ENCODE measurements at places on chromosomes 16 and 17. TPM values are rescaled to one million over a fixed set of nuclear protein-coding genes. Genes with fewer than 3 reads are reported as not detected.

DNA sequence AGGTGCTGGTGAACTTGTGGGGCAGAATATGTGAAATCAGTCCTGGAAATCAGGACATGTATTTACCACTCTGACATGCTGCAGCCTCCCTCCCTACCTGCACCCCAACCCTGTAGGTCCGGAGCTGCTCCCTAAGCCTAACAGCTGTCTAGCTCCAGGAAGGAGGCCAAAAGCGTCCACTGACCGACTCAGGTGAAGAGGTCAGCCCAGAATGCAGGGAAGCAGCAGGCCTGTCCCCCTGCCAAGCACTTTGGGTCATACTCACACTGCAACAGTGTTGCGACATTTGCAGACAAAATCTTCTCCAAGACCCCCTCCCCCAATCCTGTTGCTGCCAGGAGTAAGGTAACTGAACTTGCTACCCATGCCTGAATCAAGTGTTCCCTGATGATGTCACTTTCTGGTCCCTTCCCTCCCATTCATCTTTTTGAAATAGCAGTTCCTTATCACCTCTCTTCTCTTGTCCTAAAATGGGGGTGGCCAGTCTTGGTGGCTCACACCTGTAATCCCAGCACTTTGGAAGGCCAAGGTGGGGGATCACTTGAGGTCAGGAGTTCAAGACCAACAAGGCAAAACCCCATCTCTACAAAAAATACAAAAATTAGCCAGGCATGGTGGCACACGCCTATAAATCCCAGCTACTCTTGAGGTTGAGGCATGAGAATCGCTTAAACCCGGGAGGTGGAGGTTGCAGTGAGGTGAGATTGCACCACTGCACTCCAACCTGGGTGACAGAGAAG, 1.3 kb upstream of the ACLY start:
- DNase-seq, result no peak

Gene CACNA1G
- total RNA-seq, result not detected

- peak; percentile 65 for DNase-seq
Observed at GRCh38 chr17:77432742-77433141, 292.0 kb downstream of the SEC14L1 start.

Gene EVI2A
- total RNA-seq, result 31.7 TPM

DNA sequence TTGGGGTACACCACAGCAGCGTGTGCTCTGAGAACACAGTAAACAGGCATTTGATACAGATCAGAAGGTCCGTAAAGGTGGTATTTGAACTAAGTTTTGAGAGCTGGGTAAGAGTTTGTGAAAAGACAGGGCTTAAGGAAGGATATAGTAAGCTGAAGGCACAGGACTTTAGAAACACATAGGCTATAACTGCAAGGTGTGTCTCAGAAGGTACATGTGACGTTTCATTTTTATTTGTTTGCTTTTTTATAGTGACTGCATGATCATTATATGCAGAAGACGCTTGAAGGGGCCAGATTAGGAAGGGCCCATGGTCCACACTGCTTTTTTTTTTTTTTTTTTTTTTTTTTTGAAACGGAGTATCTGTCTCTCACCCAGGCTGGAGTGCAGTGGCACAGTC, 644.6 kb downstream of the WWOX start:
- no peak for DNase-seq

DNA sequence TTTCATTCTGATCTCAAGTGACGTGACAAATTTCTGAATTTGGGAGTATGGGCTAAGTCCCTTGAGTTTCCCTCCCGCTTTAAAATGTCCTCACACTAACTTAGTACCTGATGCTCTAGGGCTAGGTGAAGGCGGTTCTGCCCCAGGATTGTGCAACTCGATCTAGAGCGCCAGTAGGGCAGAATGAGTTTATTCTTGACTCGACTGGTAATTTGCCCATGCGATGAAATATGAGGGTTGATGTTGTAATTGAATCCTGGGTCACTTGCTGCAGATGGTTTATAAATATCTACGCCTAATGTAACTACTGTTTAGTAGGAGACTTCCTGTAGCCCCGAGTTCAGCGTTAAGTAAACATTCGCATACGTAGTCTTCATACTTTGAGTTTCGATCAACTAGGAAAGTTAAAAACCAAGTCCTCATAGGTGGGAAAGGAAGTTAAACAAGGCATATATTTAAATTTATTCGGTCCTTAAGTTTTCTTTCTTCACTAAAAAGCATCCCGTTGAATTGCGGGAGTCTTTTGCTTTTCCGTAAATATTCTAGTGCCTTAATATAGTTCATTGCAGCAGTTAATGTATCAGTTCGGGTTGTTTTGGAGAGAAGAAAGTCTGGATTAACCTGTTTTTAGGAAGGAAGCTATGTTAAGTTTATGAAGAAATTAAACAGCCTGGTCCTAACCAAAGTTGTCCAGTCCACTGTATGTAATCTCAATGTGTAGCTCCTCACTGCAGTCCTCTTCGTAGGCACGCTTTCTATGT, 1.6 kb downstream of the CTCF start:
- DNase-seq, result peak; percentile 46

All from activated CD8-positive, alpha-beta T cell treated with anti-CD3 and anti-CD28 coated beads for 36 hours (primary cell).